MG63 (cell line): ENCODE measurements at places on chromosomes 16 and 17. TPM values are rescaled to one million over a fixed set of nuclear protein-coding genes. Genes with fewer than 3 reads are reported as not detected.
A peak's percentile ranks its signal among the peaks of the same experiment; 100 is the strongest.

DNA sequence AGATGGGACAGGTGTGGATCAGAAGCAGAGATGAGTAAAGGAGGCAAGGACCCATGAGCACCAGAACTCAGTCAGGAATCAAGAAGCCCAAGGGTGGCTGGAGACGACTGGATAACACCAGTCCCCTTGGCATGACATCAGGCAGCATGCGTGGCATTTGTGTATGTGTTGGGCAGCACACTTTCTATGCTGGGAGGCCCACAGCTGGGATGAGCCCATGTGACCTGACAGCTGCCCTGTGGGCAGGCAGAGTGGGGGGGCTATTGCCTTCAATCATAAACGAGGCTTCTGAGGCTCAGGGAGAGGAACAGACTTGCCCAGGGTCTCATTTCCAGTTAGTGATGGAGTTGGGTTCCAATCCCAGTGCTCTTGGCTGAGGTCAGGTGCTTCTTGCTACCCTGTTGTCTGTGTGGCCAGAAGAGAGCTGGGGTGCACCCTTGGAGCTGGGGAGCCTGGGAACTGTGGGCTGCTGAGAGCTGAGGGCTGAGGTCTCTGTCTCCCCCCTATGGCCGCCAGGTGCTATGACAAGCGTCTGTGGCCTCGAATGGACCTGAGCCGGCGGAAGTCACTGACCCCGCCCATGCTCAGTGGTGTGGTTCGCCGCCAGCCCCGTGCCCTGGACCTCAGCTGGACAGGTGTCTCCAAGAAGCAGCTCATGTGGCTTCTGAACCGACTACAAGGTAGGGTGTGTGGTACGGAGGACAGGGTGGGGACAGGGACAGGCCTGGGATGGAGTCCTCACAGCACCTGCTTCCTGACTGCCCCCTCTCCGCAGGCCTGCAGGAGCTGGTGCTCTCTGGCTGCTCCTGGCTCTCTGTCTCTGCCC, 7.1 kb upstream of the ORAI3 start:
- peak; percentile 63 for DNase-seq

GRCh38 chr17:32880671-32881453, 3.9 kb upstream of the MYO1D start:
- peak; percentile 5 for DNase-seq

The GFAP gene
- 5.0 TPM in 1 of 2 replicates, not detected in the other for total RNA-seq

The MT2A gene
- 115 and 538 TPM in 2 replicates for total RNA-seq

The MYH8 gene
- total RNA-seq = not detected in 2 replicates

- DNase-seq = no peak
Observed at GRCh38 chr16:56675685-56676210, 6.1 kb downstream of the MT1H start.

DNA sequence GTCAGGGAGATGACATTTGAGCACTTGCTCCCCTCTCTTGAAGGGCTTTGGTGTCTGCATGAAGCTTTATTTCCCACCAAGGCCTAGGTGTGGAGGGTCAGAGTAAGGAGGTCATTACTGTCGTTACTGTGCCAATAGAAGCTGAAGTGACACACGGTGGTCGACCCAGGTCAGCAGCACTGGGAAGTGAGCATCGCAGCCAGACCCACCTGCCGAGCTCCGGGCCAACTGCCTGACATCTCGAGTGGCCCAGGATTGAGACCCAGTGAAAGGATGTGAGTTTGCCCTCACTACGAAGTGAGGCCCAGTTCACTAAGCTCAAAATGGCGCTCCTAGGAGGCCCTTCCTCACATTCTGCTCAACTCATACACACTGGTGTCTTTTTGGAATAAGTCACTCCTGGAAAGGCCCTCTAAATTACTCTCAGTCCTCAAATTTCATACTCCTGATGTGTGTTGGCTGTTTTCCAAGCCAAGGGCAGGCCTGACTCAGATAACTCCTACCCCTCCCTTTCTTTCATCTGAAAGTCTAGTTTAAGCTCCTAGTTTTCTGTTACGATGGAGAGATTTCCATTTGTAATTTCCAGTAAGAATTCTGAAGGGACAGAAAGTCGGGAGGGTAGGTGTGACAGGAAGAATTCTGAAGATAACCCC, 200.4 kb downstream of the LGALS9B start:
- peak; percentile 47 for DNase-seq

- peak; percentile 100 for DNase-seq
Observed at GRCh38 chr16:3021449-3022207, 1.5 kb downstream of the TNFRSF12A start.

DNA sequence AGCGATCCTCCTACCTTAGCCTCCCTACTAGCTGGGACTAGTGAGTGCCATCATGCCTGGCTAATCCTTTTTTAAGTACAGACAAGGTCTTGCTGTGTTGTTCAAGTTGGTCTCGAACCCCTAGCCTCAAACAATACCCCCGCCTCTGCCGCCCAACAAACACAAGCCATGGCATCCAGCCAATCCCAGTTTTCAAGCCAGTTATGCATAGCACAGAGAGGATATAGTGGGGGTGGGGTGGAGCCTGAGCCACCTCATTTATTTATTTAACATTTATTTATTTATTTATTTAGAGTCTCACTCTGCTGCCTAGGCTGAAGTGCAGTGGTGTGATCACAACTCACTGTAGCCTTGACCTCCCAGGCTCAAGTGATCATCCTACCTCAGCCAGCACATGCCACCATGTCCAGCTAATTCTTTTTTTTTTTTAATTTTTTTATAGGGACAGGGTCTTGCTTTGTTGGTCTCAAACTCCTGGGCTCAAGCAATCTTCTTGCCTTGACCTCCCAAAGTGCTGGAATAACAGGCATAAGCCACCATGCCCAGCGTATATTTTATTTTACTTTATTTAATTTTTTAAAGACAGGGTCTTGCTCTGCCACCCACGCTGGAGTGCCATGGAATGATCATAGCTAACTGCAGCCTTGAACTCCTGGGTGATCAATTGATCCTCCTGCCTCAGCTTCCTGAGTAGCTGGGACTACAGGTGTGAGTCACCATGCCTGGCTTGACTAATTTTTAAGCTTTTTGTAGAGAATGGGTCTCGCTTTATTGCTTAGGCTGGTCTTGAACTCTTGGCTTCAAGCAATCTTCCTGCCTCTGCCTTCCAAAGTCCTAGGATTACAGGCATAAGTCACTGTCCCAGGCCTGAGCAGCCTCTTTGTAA, 26.2 kb upstream of the KLHL11 start:
- no peak for DNase-seq

DNA sequence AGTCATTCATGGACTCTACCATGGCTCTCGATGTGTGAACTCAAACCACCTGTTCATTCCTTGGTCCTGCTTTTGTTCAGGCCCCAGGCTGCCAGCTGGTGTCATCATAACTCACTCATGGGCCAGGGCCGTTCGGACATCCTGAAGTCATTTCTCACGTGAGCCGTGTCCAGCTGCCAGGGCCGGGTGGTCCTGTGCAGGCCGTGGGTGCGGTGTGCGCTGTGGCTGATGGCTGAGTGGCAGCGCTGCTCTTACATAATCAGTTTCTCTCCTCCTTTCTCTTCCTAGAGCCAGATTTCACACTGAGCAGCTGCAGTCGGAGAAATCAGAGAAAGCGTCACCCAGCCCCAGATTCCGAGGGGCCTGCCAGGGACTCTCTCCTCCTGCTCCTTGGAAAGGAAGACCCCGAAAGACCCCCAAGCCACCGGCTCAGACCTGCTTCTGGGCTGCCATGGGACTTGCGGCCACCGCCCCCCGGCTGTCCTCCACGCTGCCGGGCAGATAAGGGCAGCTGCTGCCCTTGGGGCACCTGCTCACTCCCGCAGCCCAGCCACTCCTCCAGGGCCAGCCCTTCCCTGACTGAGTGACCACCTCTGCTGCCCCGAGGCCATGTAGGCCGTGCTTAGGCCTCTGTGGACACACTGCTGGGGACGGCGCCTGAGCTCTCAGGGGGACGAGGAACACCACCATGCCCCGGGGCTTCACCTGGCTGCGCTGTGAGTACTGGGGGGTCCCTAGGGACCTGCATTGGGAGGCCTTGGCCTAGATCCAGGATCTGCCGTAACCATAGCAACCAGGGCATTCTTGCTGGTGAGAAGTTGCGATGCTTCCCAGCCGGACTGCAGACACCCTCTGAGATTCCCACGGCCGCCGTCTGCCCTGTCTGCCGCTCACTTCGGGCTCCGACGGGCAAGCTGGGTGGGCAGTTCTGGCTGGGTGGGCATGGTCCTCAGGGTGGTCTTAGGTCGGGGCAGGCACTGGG, at the start of gene IL34:
Gene IL34 (plus strand): TSS at position 300 of the 982 bp plus-strand sequence. CDS start 389 bp downstream, at position 689.
- DNase-seq = no peak

The RGS11 gene
- not detected in 2 replicates for total RNA-seq

The C17orf58 gene
- total RNA-seq = 5.2 and 21.1 TPM in 2 replicates

The CRISPLD2 gene
- 1.6 TPM in 1 of 2 replicates, not detected in the other for total RNA-seq

DNA sequence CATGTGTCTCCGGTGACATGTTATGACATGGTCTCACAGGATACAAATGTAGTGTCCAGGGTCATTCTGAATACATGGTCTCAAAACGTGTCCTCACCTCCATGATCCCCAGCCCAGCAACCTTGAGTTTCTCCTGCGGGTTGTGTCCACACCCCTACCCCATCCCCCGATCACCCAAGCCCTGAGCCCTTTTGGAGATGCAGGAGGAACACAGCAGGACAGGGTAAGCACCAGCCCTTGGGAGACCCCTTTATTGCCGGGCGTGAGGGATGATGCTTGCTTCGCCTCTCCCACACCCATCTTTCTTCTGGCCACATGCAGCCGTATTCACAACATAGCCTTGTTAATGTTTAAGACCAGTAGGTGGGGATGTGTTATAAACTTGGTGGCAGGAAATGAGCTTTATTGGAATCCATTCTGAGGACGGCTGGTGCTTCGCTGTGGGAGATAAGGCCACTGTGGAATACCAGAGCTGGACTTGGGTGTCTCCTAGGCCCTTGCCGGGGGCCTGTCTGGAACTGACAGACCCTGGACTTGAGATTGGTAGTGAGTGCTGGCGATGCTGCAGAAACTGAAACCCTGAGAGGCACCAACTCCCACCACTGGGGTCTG, 5.5 kb downstream of the TMEM132E start:
- DNase-seq = no peak

- DNase-seq = no peak
Observed at GRCh38 chr16:31713945-31714902, 159.4 kb upstream of the ZNF267 start.

DNA sequence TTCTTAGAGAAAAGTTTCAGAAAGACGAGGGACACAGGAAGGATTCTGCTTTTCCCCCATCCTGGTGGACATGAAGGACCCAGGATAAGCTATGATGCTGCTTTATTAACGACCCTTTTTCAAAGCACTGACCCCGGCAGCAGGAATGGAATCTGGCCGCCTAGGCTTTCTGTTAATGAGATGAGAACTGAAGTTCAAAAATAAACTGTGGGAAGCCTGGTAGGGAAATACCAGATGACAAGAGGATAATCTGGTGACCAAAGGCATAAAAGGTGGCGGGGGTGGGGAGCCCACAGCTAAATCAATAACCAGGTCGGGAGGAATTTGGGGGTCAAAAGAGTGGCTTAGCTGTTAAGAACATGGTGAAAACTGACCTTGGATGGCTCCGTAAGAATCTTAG, 171.0 kb downstream of the XYLT1 start:
- DNase-seq = no peak

The TBC1D3L gene
- 1.9 TPM in 1 of 2 replicates, not detected in the other for total RNA-seq

The CCL8 gene
- not detected in 2 replicates for total RNA-seq

GRCh38 chr16:86958423-86958822, 358.8 kb downstream of the C16orf95 start:
- DNase-seq = no peak

GRCh38 chr16:88473666-88474534, 20.8 kb downstream of the ZFPM1 start:
- DNase-seq = no peak

DNA sequence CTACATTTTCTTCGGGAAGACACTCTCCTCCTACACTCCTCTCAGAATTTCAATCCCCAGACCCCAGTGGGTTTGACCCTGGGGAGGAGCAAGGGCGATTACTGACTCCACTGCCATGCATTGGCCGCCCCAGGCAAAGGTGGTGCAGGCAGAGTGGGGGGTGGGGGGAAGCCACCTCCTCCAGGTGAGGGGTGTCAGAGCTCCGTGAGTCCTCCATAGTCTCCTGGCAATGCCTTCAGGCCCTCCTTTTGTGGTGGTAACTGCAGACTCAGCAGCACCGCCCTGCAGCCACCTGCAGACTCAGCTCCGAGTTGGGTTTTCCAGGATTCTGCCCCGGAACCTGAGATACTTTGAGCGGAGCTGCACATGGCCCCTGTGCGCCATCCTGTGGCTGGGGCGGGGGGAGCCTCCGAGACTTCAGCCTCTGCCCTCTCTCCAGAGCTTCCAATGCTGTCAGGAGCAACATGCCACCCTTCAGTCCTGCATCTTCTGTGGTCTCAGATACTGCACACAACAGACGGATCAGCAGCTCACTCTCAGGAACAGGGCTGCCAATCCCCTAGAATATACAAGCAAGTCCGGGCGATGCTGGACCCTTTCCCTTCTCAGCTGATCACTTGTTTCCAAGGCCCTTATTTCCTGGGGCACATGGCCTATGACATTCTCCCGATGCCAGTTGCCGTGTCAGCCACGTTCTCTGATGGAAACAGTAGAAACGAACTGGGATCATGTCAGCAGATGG, 2.4 kb upstream of the SLC47A2 start:
- no peak for DNase-seq

The PIK3R5 gene
- total RNA-seq = not detected in 2 replicates

GRCh38 chr17:41315814-41316445, 420 bp upstream of the KRTAP17-1 start:
- DNase-seq = no peak

DNA sequence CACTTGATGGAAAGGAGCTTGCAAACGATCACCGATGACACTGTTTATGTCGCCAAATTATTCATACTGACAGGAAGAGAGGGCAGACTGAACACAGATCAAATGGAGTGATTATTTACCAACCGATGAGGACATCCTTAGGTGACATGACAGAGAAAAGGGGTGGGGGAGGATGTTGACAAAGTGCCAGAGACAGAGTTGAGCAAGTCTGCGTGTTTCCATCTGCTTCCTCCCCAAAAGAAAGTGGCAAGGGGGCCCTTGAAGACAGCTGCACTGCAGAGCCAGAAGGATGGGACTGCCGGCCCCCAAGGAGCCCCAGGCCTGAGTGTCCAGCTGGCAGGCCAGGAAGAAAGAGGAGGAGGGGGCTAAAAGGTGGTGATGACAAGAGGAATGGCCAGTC, 191.0 kb upstream of the RPL38 start:
- DNase-seq = no peak

The CLEC18B gene
- not detected in 2 replicates for total RNA-seq

DNA sequence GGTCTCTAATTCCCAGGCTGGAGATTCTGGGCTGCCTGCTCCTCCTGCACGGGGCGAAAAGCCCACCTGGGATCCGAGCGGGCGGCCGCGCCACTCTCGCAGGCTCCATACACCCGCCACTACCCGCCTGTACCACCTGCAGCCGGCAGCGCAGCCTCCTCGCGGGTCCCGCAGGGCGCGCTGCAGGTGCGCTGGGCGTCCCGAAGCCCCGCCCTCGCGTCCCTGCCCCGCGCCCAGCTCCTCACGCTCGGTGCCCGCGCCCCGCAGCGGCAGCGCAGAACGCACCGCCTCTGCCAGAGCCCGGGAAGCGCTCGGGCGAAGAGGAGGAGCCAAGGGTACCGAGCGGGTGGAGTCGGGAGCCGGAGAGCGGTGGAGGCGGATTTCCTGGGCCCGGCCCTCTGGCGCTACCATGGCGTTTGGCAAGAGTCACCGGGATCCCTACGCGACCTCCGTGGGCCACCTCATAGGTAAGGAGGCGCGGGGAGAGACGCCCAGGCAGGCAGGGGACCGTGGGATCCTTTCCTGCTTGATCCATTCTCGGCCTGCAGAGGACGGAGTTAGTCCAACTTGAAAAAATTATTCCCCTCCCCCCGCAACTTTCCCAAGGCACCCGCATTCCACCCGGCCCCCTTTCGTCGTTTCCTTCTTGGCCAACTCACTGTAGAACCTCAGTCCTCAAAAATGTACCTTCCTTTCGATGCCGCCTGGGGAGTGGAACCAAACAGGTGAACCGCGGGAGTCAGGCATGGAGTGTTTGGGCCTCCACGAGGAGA, at the start of gene TOM1L1:
Gene TOM1L1 (plus strand): TSS at position 396 of the 773 bp plus-strand sequence. CDS start 14 bp downstream, at position 410.
- peak; percentile 88 for DNase-seq
